ENCODE measurements at places on chromosomes 1 and 21.

DNA sequence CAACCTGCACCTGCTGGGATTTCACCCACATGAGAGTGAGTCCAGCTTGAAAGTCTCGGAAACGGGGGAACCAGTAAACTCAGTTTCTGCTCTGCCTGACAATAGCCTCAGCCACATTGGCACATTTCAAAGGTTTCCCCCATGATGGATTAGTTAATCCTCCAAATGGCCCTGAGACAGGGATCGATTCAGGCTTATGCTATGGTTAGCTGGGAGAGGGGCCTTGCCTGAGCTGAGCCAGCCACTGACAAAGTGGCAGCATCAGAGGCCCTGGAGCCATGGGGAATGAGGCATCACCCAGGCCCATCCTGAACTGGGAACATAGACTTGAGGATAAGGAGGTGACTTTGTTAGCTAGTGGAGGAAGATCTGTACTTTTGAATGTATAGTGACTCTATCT, 2.9 kb upstream of the CLSTN1 start:
- DNase-seq = no peak

DNA sequence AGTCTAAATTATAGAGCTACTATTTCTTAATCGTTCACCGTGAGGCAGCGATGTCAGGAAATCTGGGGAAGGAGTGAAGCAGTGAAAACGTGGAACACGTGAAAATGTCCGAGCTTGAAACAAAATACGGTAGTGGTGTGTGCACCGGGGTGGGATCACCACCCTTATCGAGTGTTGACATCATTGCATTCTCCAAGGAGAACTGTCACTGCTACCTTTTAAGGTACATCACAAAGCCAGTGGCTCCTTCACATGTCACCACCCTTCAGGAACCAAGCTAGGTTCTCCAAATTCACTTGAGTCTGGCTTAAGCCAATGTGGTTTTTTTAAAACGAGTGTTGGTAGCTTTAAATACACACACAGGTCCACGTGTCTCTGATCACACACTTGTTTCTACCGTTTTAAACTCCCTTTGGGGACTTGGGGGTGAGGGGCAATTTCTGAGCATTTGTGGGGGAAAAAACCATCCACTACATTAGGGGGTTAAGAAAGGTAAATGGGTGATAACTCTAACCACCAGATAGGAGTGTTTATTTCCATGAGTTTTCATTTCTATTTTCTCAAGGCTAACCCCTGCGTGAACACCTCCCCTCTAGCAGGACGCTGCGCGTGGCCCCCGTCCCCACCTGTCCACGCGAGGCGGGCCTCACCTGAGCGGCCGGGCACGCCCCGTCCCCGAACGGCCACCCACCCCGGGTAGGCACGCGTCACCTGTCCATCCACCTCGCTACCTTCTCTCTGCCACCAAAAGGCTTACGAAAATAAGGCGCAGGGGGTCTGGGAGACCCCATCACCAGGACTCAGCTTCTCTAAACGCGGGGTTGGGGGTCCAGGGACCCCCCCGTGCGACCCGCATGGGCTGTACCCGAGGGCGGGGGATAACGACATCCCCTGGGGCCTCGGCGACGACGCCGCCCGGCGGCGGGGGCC, 978 bp downstream of the PRDM15 start:
- peak; percentile 54 for DNase-seq

DNA sequence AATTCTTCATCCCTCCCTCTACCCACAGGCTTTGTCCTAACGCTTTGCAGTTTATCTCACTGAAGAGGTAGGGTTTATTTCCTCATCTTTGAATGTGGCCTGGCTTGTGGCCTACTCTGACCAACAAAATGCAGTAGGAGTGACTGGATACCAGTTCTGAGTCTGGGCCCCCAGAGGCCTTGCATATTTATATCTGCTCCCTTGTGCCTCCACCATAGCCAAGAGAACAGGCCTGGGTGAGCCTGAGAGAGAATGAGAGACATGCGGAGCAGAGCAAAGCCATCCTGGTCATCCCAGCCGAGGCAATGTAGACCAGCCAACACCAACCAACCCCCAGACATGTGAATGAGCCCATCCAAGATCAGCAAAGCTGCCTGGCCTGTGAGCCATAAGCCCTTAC, 30.3 kb downstream of the SMIM12 start:
- DNase-seq = no peak

- DNase-seq = no peak
Observed at GRCh38 chr21:42561762-42562650, 48.4 kb downstream of the SLC37A1 start.

DNA sequence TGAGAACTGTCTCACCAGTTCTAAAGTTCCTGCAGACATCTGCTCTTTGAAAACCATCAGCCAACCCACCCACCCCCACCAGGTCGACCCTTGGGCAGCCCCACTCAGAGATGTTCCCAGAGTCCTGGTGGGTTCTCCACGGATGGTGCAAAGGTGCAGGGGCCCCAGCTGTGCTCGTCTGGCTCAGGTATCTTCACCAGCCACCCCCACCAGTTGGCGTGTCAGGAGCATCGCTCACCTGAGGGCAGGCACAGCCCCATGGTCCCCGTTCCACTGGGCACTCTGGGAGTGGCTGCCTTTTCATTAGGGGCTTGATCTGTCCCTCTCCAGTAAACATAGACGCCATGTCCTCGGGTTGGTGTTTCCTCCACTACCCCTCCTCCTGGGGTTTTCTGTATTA, 70.5 kb downstream of the UMODL1 start:
- DNase-seq = no peak

DNA sequence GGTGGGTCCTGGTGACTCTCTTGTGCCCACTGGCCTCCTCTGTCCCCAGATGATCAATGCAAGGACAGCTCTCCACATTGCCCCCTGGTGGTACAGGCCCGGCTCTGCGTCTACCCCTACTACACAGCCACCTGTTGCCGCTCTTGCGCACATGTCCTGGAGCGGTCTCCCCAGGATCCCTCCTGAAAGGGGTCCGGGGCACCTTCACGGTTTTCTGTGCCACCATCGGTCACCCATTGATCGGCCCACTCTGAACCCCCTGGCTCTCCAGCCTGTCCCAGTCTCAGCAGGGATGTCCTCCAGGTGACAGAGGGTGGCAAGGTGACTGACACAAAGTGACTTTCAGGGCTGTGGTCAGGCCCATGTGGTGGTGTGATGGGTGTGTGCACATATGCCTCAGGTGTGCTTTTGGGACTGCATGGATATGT, 10.8 kb downstream of the ADAMTSL4 start:
- DNase-seq = peak; percentile 77

DNA sequence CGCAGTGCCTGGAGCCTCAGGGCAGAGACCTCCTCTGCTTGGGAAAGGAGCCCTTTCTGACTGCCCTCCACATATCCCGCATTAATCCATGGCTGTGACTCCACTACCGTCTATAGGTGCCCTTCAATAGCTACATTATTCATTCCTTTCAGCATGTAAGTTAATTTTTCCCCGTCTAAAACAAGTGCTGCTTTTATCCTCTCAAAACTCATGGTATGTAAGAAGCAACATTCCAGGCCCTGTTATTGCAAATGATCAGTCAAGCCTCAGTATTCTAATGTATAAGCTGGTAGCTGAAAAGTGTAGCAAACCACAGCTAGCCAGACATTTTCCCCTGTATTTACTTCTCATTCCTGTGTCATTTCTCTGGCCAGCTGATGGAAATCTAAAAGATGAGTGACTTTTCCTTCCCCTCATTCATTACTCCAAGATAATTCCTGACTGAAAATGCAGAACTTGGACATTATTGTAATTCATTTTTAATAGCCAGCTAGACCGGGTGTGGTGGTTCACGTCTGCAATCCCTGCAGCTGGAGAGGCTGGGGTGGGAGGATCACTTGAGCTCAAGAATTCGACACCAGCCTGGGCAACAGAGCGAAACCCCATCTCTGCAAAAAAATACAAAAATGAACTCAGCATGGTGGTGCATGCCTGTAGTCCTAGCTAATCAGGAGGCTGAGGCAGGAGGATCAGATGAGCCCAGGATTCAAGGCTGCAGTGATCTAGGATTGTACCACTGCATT, 88.5 kb upstream of the SOD1 start:
- DNase-seq = no peak

- DNase-seq = peak; percentile 22
Observed at GRCh38 chr1:247647864-247648263, 31.7 kb downstream of the OR13G1 start.

DNA sequence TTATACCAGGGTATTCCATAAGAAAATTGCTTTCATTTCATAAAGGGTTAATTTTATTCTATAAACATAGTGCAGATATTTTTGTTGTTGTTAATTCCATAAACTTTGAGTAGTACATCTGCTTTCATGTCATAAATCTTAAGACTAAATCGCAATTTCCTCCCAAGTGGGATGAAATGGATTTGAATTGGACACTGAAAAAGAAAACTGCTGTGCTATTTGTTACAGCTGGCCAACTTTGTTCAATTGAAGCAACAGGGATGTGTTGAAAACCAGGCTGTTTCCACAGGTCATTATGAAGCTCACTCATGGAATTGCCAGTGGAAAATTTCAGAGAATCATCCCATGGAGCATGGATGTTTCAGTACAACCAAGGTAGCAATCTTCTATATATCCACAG, 252.5 kb upstream of the RGS18 start:
- no peak for DNase-seq

GRCh38 chr1:57600424-57600823, 176.6 kb upstream of the DAB1 start:
- DNase-seq = no peak

DNA sequence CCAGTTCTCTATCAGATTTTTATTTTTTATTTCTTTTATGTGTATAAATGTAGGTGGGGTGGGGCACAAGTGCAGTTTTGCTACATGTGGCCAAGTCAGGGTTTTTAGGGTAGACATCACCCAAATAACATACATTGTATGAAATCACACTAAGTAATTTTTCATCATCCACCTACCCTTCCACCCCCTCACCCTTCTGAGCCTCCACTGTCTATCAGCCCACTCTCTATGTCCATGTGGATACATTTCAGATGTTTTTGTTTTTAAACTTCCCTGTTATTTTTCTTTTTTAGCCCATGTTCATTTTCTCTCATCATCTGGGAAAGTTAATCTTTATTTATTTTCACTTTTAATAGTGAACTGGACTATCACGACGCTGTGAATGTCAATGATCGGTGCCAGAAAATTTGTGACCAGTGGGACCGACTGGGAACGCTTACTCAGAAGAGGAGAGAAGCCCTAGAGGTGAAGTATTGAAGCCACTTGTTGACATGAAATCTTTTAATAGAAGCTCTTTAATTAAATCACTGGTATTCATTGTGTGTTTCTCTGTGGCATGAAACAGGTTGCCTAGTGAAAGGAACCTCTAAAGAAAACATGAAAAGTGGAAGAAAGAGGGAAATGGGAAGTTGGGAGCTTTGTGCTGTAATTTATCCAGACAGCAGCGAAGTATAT, 47.6 kb upstream of the MTR start:
- no peak for DNase-seq

DNA sequence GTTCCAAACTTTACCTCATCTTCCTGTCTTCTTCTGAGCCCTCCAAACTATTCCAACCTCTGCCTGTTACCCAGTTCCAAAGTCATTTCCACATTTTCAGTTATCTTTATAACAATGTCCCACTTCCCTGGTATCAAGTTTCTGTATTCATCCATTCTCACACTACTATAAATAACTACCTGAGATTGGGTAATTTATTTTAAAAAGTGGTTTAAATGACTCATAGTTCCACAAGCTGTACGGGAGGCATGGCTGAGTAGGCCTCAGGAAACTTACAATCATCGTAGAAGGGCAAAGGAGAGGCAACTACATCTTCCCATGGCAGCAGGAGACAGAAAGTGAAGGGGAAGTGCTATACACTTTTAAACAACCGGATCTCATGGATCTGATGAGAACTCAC, 428.5 kb upstream of the RGS18 start:
- DNase-seq = no peak

All from pancreas (tissue), 10 donors.